PC-9 (cell line): ENCODE measurements at places on chromosomes 4 and X. TPM values are rescaled to one million over a fixed set of nuclear protein-coding genes. Genes with fewer than 3 reads are reported as not detected.

- peaks cover 13% of the 10 kb centered on the region for H3K4me1 ChIP-seq
- no peaks in the 10 kb centered on the region for H3K36me3 ChIP-seq
- H3K4me3 ChIP-seq = no peak overlapping the region
- DNase-seq = peak; percentile 53
- no peak overlapping the region for H3K27ac ChIP-seq
- 0 out of 2 replicates have a peak, but pooled peaks cover 2% of the 10 kb centered on the region for H3K27me3 ChIP-seq
Measured at GRCh38 chr4:2136726-2137125, 77.6 kb downstream of the NAT8L start.

DNA sequence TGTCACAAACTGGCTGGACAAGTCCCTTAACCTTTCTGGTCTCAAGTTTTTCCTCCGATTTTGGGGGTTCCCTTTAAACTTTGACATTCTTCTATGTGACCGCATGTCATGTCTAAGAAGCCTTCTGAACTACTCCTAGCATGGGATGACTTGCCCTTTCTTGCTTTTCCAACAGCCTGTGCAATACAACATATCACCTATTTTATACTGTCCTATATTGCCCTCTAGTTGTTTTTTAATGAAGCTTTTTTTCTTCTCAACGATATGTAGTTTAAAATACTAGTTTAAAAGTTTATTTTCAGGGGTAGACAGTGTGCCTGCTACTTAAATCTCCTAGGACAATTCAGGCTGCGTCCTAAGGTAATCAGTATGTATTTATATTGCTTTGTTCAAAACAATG, 1.0 kb upstream of the IGBP1 start:
- no peaks in the 10 kb centered on the region for H3K27me3 ChIP-seq
- peak overlapping the region; percentile 99; the same call in 1 of the 2 replicates for H3K4me3 ChIP-seq
- DNase-seq = no peak
- H3K4me1 ChIP-seq = peaks cover 20% of the 10 kb centered on the region
- no peak overlapping the region for H3K27ac ChIP-seq

DNA sequence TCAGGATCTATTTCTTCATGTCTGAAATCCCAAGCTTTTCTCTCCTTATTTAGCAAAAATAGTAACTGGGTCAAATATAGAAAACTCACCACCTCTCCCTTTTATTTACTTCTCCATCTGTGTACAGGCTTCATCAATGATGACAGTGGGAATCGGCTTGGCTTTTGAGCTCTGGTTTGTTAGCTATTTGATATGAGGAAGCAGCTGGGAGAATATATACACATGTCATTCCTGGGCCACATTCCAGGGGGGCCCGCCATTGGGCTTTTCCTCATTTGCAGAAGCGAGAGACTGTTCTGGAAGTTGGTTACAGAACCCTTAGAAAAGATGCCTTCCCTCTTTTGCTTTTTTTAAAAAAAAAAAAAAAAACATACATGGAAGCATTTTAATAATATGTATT, 107.4 kb upstream of the F9 start:
- H3K27ac ChIP-seq = no peak overlapping the region
- no peaks in the 10 kb centered on the region for H3K36me3 ChIP-seq
- H3K27me3 ChIP-seq = no peaks in the 10 kb centered on the region

GRCh38 chrX:1871887-1872286, 257.0 kb downstream of the ASMT start:
- DNase-seq = no peak
- no peak overlapping the region for H3K27ac ChIP-seq
- no peaks in the 10 kb centered on the region for H3K4me1 ChIP-seq
- H3K4me3 ChIP-seq = no peak overlapping the region

DNA sequence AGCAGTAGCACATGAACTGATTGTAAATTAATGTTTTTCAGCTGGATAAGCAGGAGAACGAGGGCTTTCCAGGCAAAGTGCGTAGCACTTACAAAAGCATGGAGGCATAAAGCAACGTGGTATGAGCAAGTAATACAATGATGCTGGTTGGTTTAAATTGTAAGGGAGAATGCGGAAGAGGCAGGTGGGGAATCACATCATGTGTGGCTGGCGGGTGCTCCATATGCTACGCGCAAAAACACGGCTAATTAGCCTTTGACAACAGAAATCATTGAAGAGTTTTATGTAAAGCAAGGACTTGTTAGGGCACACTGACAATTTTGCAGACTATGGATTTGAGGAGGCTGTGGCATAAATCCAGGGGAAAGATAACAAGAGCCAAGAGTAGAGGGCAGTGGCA, 14.6 kb downstream of the SYTL4 start:
- H3K36me3 ChIP-seq = no peaks in the 10 kb centered on the region
- no peak for DNase-seq
- H3K4me3 ChIP-seq = no peak overlapping the region

The SSX1 gene
- total RNA-seq = not detected in 2 replicates

The NKAP gene
- 15.7 and 18.6 TPM in 2 replicates for total RNA-seq

- no peak overlapping the region for H3K27ac ChIP-seq
- H3K36me3 ChIP-seq = no peaks in the 10 kb centered on the region
- H3K4me3 ChIP-seq = no peak overlapping the region
- DNase-seq = no peak
- no peaks in the 10 kb centered on the region for H3K4me1 ChIP-seq
Measured at GRCh38 chrX:95071621-95072020, 1397.6 kb downstream of the FAM133A start.
